Activated CD4-positive, alpha-beta T cell treated with anti-CD3 and anti-CD28 coated beads, Interleukin-2, amount 50 U/mL, for 16 hours (primary cell): ENCODE measurements at places on chromosomes 12 and 14.

- DNase-seq, result no peak
These were observed 2.7 kb downstream of the CHST11 start for GRCh38 chr12:104459368-104459909.

GRCh38 chr12:67957383-67957782, 31.9 kb upstream of the IFNG-AS1 start:
- no peak for DNase-seq

DNA sequence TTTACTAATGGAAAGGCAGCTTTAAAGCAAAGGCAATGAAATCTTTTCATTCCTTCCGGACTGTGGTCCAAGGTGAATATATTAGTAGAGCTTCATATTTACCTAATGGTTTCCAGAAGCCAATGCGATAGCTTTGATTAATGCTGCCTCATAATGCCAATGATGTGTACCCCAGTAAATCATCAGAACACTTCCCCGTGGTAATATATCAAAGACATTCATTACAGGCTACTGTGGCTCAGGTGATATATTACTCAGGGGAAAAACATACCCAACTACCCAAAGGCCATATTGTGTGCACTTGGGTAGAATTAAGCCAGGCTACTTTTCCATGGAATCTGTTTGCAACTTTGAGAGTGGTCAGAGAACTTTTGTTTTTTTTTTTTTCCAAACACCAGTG, 69.4 kb upstream of the DACT1 start:
- no peak for DNase-seq

GRCh38 chr12:98651328-98651727, 6.2 kb downstream of the APAF1 start:
- DNase-seq, result no peak

GRCh38 chr12:87311206-87311605, 718.0 kb downstream of the C12orf50 start:
- no peak for DNase-seq

DNA sequence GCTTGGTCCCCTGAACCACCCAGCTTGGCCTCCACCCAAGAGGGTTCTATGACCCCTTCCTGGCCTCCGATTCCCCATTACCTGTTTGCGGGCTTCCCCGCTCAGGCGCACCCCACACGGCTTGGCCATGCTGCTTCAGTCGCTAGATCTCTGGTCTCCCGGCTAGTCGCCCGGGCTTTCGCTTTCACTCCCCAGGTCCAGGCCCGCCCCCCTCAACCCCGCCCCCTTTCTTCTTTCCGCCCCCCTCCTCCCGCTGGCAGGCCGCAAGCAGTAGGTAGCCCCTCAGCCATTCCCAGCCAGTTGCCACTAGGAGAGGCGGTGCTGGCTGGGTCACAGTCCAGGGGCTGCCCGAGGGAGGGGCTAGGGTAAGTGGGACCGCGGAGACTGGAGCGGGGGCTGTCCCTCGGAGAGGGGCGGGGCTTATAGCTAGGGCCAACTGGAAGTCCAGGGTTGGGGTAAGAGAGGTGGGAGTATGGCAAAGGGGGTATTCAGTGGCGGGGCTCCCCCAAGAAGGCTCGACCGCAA, at the start of gene PSME2:
Gene PSME2, minus strand, starts transcription at position 158 of the 525 bp plus-strand sequence. Its CDS starts 29 bp downstream, at position 129.
- peak; percentile 96 for DNase-seq

DNA sequence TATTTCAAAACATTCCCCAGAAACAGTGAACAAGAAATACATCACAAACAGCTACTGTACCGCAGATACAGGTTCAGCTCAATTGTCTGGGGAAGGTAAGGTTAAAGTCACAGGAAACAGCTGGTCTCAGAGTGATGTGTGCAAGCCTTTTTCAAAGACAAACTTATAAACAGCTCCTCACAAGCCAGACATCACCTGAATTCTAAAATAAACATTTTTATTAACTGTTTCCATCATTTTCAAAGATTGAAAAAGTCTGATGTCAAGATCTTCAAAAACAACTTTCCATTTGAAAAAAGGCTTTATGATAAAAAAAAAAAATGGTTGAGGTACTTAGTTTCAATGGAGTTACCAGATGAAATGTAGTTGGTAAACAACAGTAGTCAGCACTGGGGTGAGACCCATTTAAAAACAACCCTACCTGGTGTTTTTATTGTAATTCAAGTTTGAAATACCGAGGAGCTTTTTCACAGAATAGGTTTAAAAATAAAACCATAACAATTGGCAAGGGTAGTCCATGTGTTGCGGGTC, 4.0 kb downstream of the BTG1 start:
- no peak for DNase-seq

DNA sequence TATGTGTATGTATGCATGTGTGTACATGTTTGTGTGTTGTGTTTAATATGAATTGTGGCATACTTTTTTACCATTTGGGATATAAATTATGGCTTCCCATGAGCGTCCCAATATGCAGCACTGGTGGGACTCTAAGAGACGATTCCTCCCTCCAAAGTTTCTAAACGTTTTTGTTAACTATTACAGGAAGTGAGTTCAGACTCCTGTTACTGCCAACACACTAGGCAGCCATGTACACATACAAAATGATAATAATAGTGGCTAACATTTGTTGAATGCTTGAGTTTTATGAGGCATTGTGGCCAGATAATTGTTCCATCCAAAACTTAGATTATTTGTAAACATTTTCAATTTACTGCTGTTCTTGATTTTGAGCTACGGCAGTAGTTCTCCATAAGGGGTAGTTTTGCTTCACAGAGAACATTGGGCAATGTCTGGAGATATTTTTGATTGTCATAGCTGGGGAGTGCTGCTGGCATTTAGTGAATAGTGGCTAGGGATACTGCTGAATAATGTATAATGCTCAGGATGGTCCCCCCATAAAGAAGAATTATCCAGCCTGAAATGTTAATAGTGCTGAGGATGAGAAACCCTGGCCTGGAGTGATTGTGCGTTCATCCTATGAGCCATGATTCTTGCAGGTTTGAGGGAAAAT, 45.1 kb downstream of the ARID2 start:
- DNase-seq, result no peak

GRCh38 chr14:22319526-22320361, 269.3 kb downstream of the DAD1 start:
- peak; percentile 14 for DNase-seq

GRCh38 chr12:61267474-61267873, 992.7 kb upstream of the USP15 start:
- DNase-seq, result no peak

DNA sequence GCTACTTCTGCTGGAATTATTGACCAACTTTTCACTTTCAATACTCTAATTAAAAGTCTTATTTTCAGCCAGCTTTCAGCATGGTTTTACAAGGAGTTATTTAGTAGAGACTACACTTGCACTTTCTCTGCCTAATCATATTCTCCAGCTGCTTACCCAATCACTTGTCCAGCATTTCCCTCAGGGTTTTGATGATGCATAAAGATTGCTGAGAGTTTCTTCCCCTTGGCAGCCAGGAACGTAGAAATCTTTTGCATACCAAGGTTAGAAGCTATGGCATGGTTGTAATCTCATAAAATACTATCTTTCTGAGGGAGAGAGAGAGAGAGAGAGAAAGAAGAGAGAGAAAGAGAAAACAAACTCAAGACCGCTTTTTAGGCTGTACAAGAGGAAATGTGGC, 10.8 kb downstream of the OR4Q3 start:
- DNase-seq, result no peak

DNA sequence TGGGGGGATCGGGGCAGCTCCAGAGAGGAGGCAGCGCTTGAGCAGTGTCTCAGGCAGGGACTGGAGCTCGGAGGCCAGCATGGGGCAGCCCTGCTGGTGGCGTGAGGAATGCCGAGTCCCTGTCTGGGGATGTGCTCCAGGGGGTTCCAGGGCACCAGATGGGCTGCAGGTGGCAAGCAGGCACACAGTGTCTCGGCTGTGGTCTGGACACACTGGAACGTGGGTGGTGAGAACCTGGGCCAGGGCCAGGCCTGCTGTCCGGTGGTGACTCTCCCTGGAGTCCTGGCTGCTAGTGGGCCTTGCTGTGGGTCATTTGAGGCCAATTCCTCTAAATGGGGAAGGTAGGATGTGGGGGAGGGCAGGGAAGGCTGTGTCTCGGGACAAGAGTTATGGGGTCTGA, 199.4 kb upstream of the RTL1 start:
- DNase-seq, result no peak

- peak; percentile 75 for DNase-seq
These were observed 128.6 kb downstream of the ZFP36L1 start for GRCh38 chr14:68664225-68664681.

- DNase-seq, result no peak
These were observed 24.7 kb downstream of the ITPK1 start for GRCh38 chr14:93090826-93091555.

DNA sequence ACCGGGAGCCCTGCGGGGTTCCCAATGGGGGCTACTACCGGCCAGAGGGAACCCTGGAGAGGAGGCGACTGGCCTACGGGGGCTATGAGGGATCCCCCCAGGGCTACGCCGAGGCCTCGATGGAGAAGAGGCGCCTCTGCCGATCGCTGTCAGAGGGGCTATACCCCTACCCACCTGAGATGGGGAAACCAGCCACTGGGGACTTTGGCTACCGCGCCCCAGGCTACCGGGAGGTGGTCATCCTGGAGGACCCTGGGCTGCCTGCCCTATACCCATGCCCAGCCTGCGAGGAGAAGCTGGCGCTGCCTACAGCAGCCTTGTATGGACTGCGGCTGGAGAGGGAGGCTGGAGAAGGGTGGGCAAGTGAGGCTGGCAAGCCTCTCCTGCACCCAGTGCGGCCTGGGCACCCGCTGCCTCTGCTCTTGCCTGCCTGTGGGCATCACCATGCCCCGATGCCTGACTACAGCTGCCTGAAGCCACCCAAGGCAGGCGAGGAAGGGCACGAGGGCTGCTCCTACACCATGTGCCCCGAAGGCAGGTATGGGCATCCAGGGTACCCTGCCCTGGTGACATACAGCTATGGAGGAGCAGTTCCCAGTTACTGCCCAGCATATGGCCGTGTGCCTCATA, 9.7 kb downstream of the TNS2 start:
- no peak for DNase-seq

DNA sequence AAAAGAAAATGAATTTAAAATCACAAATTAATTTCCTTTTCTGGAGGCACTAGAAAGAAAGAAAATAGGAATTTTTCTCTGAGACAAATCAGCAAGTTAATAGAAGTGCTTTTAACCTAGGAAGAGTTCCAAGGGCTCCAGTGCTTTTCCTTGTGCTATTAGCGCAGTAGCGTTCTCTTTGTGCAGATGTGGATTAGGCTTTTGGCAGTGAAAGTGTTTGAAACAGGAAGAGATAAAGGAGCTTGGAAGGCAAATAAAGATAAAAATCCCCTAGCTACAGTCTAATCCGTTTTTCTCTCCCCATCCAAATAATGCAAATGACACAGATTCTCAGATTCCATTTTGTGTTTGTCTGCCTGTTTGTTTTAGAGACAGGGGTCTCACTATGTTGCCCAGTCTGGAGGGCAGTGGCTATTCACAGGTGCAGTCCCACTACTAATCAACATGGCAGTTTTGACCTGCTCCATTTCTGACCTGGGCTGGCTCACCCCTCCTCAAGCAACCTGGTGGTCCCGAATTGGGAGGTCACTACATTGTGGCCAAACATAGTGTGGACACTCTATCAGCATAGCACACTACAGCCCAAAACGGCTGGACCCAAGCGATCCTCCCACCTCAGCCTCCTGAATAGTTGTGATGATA, 166.1 kb downstream of the PAWR start:
- DNase-seq, result no peak

DNA sequence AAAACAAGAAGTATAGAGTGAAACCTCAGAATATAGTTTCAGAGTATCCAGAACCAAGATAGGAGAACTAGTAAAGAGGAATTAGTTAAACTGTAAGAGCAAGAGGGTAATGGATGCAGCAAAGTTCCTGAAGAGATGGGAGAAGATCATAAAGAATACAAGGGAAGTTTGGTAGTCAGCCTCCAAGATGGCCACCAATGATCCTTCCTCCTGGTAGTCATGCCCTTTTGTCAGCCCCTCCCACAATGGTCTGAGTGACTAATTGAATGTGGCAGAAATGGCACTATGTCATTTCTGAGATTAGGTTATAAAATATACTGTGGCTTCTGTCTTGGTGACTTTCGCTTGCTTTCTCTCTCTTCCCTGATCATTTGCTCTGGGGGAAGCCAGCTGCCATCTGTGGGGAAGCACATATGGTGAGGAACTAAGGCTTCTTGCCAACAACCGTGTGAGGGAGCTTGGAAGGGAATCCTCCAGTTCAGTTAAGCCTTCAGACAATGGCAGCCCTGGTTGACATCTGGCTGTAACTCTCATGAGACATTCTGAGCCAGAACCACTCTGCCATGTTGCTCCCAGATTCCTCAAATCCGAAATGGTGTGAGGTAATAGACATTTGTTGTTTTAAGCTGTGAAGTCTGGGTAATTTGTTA, 55.3 kb upstream of the AMN1 start:
- DNase-seq, result no peak

DNA sequence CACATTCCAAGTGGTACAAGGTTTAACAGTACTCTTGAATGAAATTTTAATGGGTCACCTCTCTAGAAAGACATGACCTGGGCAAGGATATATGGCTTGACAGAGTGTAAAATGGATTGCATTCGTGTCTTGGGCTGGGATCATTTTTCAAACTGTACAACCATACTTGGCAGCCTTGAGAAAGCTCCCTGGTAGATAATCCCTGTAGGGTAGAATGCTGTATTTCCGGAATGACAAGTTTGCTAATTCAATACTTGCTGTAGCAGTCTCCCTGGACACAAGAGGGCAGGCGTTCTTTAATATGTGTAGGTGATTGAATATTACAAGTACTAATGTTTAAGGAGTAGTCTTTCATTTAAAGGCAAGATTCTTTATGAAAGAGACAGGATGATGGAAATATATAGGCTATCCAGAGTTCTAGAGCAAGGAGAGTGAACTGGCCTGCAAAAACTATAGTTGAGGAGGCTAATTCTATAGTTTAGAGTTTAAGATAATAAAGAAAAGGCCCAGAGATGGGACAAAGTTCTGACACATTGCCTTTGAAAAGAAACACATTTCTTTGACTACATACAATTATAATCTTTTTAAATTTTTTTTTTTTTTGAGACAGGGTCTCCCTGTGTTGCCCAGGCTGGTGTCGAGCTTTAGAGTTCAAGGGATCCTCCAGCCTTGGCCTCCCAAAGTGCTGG, 53.4 kb downstream of the PLBD1 start:
- DNase-seq, result no peak

DNA sequence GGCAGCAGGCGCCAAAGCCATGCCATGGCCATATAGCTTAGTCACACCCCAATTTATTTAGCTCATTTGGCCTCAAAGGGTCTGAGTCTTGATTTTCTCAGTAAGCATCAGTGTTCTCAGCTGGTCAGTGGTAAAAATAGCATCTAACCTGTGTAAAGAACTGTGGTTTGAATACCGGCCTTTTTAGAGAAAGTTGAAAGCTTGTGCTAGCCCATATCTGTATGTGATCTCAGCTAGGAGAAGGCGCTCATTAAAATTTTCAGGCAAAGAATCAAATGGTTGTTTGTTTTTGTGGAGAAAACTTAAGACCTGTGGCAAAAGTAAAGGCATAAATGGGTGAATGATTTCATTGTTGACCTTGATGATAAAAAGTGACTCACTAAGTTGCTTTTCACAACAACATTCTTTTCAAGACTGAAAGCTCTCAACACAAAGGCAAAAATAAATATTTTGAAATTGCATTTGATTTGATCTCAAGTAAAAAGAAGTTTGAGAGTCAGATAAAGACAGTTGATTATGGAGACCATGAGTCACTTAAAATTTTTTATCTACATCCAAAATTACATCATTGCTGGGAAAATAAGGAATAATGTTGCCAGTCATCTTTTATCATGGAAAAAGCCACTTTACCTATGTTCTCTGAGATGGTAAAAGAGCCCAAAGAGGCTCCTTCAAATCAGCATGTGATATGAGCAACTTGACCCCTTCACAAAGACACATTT, 128.5 kb upstream of the RGS6 start:
- DNase-seq, result no peak

- no peak for DNase-seq
These were observed 126.0 kb upstream of the HIF1A start for GRCh38 chr14:61569308-61569707.
